ENCODE measurements at places on chromosomes 6 and 20. TPM values are rescaled to one million over a fixed set of nuclear protein-coding genes. Genes with fewer than 3 reads are reported as not detected.

HAO1 gene
- not detected for total RNA-seq

CALHM5 gene
- 0.18 TPM for total RNA-seq

COL11A2 gene
- 0.45 TPM for total RNA-seq

NOX3 gene
- not detected for total RNA-seq

REV3L gene
- total RNA-seq, result 13.9 TPM

GRCh38 chr6:170271771-170272314, 19.0 kb downstream of the DLL1 start:
- peak; percentile 67 for DNase-seq

DNA sequence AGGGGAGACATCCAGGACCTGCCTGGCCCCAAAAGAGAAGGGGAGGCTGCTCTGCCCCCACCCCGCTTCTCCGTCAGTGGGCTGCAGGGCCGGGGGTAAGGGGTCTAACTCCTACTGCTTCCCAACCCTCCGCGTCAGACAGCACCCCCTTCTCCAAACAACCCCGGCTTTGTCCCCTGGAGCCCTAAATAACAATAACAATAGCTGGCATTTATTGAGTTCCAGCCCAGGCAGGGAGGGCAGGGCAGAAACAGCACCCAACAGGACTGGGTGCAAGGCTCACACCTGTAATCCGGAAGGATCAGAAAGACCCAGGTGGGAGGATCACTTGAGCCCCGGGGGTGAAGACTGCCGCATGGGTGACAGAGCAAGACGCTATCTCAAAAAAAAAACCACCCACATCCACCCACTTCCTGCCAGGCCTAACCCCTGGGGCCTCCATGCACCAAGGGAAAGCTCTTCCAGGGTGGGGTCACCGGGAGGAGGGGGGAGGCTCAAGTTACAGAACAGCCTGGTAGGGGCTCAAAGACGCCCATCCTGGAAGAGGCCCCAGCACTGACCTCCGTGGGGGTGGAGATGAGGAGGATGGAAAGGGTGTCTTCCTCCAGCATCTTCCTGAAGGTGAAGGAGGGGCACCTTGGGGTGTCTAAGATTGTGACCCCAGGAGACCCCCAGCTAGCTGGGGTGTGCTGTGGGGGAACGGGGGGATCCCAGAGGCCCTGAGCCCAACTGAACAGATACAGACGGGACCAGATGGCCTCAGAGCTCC, 1.3 kb upstream of the FNDC11 start:
- DNase-seq, result no peak

DNA sequence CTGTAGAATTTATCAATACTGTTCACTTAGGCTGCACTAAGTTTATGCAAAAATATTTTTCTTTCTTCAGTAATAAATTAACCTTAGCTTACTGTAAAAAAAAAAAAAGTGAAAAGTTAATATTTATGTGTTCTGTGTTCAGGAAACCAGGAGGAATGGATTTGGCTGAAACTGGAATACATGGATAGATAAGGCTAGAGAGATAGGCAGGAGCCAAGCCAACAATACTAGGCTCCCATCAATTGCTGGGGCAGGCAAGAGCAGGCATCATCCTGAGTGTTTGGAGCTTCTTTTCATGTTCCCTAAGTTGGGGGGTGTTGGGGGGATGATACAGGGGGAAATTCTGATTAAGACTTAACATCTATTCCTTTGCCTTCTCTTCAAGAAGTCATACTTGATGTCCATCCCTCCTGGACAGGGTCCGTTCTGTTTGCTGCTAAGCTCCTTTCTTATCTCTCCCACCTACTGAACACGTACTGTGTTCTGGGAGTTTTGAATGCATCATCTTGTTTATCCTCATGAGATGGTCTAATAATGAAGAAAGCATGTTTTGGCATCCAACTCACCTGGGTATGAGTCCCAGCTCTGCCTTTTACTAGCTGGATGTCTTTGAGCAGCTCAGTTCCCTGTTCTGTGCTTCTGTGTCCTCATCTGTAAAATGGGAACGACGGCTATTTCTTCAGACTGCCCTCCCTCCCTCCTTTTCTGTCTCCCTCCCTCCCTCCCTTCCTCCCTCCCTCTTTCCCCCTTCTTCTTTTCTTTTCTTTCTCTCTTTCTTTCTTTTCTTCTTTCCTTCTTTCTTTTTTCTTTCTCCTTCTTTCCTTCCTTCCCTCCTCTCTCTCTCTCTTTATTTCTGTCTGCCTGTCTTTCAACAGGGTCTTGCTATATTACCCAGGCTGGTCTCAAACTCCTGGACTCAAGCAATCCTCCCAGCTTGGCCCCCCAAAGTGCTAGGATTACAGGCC, 6.4 kb upstream of the PROCR start:
- no peak for DNase-seq
